ENCODE measurements at places on chromosomes 7 and 10.
A peak's percentile ranks its signal among the peaks of the same experiment; 100 is the strongest.

DNA sequence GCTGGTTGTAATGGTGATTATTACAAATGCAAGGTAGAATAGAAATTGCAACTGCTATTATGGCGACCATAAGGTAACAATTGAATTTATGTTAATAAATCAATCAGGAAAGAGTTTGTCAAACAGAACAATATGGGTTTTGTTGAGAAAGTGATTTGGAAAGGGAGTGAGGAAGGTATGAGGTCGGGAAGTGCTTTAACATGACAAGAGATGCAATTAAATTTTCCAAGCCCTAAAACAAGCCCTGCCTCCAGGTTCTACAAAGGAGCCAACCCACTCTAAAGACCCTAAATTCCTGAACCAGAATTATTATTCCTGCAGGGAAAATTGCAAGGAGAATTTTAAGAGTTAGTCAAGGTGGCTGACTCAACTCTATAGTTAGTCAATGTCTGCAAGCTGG lies 363.7 kb downstream of the BMPER start:
- no peak for DNase-seq

DNA sequence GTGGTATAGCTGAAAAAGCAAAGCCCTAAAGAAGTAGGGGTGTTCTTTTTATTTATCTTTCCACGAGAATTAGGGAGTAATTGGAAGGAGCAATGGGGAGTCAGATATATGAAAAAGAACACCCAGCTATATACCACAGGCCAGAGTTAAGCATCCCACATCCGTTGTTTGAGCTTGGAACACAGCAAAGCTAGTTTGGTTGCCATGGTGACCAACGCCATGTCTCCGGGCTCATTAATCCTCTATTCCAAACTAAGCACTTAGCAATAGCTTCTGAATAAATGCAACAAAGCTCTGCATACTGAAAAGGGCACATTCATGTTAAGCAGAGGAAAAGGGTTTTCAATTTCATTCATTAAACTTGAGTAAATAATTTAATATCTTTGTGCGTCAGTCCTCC lies 23.5 kb downstream of the ASB4 start:
- DNase-seq = peak; percentile 69

GRCh38 chr10:3127921-3128320 lies 44.7 kb downstream of the PITRM1 start:
- no peak for DNase-seq

DNA sequence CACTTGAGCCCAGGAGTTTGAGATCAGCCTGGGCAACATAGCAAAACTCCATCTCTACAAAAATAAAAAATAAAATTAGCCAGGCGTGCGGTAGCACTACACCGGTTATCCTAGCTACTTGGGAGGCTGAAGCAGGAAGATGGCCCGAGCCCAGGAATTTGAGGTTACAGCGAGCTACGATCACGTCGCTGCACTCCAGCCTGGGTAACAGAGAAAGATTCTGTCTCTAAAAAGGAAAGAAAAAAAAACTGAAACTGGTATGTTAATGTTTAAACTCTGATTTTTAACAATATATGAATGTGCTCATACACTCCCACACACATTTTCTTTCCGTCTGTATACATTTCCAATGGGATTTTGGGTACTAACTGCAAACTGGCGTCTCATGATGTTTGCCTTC lies 140.6 kb upstream of the KMT2E start:
- DNase-seq = no peak

DNA sequence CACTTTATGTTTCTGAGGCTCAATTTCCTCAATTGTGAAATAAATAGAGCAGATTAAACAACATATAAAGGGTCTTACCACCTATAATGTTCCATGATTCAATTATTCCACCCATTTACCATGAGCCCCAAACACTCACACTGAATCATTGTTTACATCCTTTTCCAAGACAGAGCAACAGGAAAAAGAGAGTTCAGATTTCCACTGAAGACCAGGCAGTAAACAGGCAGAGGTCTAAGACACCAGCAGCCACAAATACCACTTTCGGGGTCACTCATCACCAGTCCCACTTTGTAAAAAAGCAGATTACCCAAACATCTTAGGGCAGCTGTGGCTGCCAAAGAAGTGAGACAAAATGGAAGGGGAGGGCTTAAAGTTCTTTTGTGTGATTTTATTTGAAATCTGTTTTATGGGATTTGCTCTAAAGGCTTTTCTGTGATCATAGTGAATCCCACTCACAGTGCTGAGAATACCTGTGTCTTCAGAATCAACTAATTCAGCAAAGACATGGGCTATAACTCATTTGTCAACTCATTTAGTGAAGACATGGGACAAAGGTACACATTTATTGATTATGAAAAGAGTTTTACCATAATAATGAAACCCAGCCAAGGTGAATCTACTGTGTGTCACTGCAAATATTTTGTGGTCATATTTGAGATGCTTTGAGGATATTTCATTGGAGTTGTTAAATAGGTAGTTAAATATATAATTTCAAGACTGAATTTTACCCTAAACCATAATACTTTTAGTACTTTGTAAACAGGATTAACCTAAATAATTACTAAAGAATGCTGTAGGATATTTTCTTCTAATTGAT lies 24.8 kb upstream of the DLD start:
- peak; percentile 18 for DNase-seq

GRCh38 chr7:33849004-33849403 lies 56.3 kb upstream of the BMPER start:
- DNase-seq = no peak

GRCh38 chr10:72077275-72077990 lies 10.9 kb downstream of the SPOCK2 start:
- DNase-seq = no peak

GRCh38 chr10:68606918-68607317 lies 46.8 kb downstream of the TET1 start:
- no peak for DNase-seq

- DNase-seq = peak; percentile 89
Measured at GRCh38 chr7:36128448-36129047, 24.5 kb upstream of the EEPD1 start.

GRCh38 chr10:2476812-2477553 lies 590.4 kb upstream of the PFKP start:
- DNase-seq = peak; percentile 60

GRCh38 chr10:3901370-3901769 lies 116.4 kb upstream of the KLF6 start:
- DNase-seq = no peak

GRCh38 chr10:6037422-6037821 lies 24.7 kb downstream of the IL2RA start:
- DNase-seq = no peak

- no peak for DNase-seq
Measured at GRCh38 chr7:2099048-2099957, 133.4 kb downstream of the MAD1L1 start.

GRCh38 chr10:6221971-6222751 lies 19.4 kb downstream of the PFKFB3 start:
- peak; percentile 93 for DNase-seq

GRCh38 chr10:84822931-84823630 lies 494.7 kb downstream of the CCSER2 start:
- DNase-seq = no peak

GRCh38 chr7:101626069-101626671 lies 2.9 kb downstream of the MYL10 start:
- peak; percentile 78 for DNase-seq

GRCh38 chr7:126529254-126529653 lies 723.5 kb downstream of the GRM8 start:
- no peak for DNase-seq
